ENCODE measurements at places on chromosomes 2 and 18.

GRCh38 chr2:62568074-62568473 lies 62.1 kb upstream of the TMEM17 start:
- no peak for DNase-seq

DNA sequence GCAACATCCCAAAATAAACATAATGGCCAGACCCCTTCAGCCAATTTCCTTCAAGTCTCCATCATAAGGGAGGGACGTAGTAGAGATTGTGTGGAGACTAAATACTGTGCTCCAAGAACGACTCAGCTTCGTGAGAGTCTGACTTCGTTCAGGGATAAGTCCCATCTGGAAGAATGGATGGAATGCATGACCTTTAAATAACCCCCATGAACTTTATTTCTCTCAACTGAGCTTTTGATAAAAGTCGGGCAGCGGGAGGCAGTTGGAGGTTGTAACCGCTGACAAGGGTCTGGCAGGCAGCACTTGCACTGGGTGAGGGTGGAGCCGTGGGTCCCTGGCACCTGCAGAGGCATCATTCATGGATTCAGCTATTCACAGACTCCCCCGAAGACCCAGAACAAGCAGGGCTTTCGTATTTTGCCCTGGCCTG lies 115.9 kb downstream of the ZFP36L2 start:
- DNase-seq: no peak

DNA sequence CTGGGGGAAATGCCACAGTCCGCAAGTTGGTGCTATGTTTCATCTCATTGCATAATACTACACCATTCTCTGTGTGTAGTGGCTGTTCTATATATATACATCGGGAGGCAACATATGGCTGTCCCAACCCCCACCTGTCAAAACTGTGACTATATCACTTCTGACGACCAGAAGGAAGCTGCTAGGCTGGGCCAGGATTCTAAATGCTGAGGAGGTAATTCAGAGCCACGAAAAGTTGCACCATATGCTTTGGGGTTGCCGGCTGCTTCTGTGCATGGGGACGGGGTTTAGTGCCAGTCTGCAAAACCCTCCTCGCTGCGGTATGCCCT lies 117.3 kb downstream of the MSH2 start:
- no peak for DNase-seq

- DNase-seq: no peak
Observed at GRCh38 chr2:232568161-232568560, 17.7 kb downstream of the EIF4E2 start.

GRCh38 chr2:98931596-98931995 lies 4.4 kb downstream of the CRACDL start:
- no peak for DNase-seq

GRCh38 chr18:76981396-76981968 lies 151.1 kb downstream of the MBP start:
- DNase-seq: no peak

GRCh38 chr2:151175864-151176263 lies 85.8 kb downstream of the RBM43 start:
- no peak for DNase-seq

DNA sequence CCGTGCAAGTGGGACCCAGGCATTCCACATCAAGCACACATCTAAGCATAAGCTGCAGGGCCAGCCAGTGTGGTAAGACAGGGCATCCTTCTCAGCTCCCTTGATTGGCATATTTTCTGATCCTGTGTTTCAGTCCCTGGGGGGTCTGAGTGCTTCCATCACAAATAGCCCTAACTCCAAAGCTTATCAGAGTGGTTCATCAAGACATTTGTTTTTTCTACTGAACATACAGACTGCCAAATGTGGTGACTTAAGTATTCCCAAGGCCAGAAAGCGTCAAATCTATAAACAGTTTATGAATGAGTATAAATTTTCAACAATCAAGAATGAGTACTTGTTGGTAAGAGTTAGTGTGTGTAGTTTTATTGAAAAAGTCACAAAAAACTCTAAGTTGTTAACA lies 18.8 kb downstream of the SPRED2 start:
- DNase-seq: no peak

GRCh38 chr2:101758001-101758400 lies 60.5 kb downstream of the MAP4K4 start:
- DNase-seq: no peak

DNA sequence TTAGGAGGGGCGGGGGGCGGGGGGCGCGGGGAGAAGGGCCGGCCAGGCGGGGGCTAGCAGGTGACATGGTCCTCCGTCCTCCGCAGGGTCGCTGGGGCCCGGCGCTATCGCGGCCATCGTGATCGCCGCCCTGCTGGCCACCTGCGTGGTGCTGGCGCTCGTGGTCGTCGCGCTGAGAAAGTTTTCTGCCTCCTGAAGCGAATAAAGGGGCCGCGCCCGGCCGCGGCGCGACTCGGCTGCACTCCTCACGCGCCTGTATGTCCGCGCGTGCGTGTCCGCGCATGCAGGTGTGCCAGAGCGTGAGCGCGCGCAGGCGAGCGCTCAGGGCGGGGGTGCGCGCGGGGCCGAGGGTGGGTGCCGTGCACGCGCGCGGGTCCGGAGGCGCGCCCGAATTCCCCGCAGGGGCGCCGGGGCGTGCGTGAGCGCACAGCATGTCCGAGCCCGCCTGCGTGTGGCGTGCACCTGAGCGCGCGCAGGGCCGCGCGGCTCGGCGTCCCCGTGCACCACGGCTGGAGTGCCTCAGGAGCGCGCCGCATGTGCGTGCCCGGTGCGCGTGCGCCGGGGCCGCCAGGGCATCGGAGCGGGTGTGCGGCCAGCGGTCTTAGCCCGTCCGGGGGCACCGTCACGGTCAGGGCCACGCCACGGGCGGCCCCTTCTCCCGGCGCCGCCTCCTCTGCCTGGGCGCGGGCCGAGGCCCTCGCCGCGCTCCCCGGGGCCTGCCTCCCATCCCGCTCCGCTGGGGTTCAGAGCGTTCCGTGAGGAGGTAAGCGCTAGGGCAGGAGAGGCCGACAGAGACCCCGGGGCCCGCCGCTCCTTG lies 6.3 kb downstream of the SNORC start:
- no peak for DNase-seq

GRCh38 chr18:9405130-9405529 lies 70.2 kb upstream of the RALBP1 start:
- no peak for DNase-seq

DNA sequence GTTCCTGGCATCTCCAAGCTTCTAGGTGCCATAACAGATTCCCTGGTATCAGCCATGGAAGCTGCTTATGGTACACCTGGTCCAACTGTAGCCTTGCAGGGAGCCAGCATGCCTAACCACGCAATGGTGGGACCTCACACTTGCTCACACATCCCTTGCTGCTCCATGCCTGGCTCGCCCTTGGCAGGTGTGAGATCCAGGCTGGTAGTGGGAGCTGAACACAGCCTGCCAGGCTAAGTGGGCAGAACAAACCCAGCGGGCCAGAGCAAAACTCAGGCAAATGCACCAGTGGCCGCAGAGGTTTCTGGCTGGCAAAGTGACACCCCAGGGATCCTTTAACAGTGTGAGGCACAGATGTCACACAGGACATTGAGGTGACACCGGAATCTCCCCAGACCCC lies 185.8 kb downstream of the NDUFA10 start:
- no peak for DNase-seq

DNA sequence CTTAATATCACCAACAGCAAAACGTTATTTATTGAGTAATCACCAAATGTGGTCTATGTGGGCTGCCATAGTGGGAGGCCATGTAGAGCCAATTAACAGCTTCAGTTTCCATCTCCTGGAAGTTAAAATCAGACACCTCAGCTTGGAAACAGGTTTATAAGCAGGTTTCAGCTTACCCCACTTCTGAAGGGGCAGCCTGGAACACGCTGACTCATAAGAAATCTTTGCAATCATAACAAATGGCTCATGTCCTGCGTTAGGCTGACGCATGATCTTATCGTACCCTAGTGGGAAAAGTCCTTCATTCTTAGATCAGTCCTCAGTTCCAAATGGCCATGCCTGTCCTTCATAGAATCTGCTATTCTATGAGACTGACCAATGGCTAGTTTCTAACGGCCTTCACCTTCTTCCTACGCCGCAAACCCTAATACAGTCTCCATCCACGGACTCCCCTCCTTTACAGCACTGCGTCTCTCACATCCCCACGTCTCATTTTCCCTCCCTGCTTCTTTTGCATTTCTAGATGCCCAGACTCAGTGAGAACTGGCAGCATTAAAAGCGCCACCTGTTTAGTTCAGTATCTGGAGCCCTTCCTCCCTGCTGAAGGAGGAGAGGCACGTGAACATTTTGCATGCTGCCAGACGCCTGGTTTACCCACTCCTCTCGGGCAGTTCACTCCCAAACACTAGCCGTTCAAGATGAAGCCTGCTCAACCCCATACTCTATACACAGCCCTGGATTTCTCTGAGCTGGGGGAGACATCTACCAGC lies 24.2 kb upstream of the BZW1 start:
- DNase-seq: no peak

- no peak for DNase-seq
Observed at GRCh38 chr2:26770986-26771586, 7.0 kb downstream of the SLC35F6 start.

GRCh38 chr2:103738606-103739005 lies 976.8 kb downstream of the TMEM182 start:
- no peak for DNase-seq

DNA sequence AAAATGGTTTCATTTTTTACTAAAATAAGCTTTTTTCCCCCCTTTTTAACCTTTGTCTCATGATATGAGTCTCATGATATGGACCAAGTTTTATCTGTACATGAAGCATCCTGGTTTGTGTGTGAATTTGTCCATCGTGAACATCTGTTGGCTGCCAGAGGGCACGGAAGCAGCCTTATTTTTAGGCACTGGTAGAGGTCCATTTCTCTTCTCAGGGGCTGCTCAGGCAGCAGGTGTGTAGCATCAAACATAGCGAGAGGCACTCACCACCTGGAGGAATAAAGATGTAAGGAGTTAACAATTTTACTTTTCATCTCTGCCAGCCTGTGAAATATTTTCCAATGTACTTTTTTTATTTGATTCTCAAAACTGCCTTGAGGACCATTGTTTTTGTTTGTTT lies 134.5 kb downstream of the RHBDD1 start:
- no peak for DNase-seq

All from GM19239 (cell line).